ENCODE measurements at places on chromosomes 1 and 21.
A peak's percentile ranks its signal among the peaks of the same experiment; 100 is the strongest.

GRCh38 chr1:33327587-33328325 is 6.9 kb upstream of the A3GALT2 start:
- no peak for DNase-seq

DNA sequence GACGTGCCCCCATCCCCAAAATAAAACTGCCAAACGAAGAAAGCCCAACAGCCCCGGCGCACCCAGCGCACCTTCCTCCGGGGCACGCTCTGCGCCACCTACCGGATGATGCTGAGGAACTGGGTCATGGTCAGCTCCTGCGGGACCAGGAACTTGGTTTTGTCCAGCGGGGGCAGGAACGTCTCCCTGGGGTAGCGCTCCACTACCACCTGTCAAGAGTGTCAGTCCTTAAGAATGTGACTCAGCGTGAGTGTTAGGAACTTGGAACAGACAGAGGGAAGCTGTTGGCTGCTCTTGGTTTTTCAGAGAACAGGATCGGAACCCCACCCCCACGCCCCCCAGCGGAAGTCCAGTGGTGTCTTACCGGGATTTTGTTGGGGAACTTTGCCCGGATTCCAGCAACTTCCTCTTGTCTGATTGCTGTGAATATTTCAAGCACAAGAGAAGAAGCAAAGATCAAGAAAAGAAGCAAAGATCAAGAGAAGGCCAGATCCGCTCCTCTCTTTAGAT is 431 bp downstream of the MAP1LC3C start:
- DNase-seq: peak; percentile 93

GRCh38 chr1:162846256-162847212 is 14.4 kb downstream of the CCDC190 start:
- no peak for DNase-seq

DNA sequence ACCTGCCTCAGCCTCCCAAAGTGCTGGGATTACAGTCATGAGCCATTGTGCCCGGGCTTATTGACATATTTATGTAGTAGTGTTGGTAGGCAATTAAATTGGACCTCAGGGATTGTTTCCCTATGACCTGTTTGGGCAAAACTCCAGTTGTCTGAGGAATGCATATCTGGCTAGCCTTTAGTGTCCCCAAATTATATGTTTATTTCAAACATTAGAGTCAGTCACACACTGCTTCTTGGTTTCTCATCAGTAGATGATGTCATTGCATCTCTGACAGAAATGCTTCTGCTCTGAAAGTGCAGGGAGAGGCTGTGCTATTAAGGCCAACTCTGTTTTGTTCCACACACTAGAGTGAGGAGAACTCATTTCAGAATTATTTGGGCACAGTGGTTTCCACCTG is 12.5 kb downstream of the PIP5K1A start:
- no peak for DNase-seq

- peak; percentile 46 for DNase-seq
These were observed 26.1 kb downstream of the PROK1 start for GRCh38 chr1:110477041-110477440.

GRCh38 chr1:45612941-45613579 is 10.8 kb downstream of the CCDC17 start:
- no peak for DNase-seq

DNA sequence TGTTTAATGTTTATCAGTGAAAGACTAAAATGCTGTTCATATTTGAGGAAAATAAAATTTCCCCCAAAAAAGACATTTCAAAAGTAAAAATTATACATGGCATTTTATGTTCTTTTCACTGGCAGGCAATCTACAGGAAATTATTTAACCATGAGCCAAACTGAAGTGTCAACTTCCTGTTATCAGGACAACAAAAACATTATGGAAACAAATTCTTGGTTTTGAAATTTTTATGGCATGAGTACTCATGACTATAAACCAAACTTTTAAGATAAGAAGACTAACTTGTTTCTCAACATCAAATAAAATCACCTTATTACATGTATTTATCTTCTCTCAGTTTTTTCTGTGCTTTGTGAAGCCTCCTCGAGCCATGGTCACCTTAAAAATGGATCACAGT is 698.6 kb downstream of the LTN1 start:
- no peak for DNase-seq

DNA sequence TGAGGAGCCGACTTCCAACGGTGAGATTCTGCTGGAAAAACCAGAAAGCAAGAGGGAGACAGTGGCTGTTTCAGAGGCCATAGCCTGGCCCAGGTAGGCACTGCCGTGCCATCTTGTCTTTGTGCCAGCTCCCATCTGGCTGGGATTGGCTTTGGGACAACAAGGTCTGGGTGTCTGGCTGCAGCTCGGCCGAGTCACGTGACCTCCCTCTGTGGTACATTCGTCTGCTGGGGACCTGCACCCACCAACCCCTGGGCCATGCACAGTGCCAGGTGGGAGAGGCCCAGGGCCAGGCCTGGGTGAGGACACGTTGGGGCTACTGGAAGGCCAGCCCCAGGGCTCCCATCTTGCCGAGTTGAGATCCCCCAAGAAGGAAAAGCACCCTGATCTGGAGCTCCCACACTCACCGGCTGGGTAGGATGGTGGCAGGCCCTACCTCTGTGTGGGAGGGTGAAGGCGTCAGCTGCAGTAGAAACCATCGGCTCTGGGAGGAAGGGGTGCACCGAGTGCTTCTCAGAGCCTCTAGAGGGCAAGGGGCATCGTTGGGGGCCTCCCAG is 25.3 kb upstream of the TTC34 start:
- no peak for DNase-seq

GRCh38 chr1:170360601-170361000 is 171.4 kb upstream of the GORAB start:
- DNase-seq: no peak

DNA sequence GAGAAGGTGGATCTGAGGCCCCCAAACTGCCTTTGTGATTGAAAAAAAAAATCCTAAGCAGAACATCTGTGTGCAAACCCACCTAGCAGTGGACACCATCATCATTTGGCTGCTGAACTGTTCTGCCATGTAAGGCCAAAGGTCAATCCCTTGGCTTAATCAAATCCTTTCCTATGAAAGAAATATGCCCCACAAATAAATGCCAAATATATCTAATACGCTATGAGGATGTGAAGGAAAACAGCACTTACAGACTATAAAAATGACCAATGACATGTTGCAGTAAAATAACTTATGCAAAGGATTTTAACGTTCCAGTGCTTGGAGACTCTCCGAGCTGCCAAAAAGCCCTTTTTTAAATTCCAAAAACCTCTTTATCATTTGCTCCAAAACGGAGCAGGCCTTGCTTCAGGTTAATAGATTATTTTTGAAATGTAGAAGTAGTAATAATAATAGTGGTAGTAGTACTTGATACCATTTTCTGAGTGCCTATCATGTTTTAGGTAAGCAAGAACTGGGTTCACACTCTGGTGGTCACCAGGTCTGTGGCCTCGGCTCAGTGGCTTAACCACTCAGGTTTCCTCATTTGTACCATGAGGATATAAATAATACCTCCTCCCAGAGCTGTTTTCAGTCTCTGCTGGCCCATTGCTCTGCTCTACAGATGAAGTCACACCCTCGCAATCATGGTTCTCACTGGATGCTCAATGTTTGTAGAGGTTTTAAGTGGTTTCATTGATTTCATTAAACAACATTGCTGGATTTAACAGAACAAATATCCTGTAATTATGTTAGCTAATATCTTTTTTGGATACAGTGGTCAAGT is 47.9 kb upstream of the EDEM3 start:
- no peak for DNase-seq

- no peak for DNase-seq
These were observed 2.1 kb downstream of the SELENBP1 start for GRCh38 chr1:151370211-151370911.

- no peak for DNase-seq
These were observed 78.1 kb upstream of the PTBP2 start for GRCh38 chr1:96643519-96643918.

DNA sequence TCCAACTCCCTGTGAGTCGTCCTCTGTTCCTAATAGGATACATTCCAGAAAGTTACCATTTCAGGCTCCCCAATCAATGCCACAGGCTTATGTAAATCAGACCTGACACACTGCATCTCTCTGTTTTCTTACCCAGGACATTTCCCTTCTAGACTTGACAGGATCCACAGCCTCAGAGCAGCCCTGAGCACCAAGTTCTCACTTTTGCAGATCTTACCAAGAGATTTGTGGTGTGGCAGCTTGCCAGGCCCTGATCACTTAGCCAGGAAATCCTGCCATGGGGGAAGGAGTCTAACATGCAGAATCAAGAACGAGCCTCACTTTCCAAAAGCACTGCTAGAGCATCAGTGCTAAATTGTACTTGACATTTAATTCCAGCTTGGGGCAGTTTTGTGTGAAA is 202.9 kb downstream of the TBX15 start:
- no peak for DNase-seq

DNA sequence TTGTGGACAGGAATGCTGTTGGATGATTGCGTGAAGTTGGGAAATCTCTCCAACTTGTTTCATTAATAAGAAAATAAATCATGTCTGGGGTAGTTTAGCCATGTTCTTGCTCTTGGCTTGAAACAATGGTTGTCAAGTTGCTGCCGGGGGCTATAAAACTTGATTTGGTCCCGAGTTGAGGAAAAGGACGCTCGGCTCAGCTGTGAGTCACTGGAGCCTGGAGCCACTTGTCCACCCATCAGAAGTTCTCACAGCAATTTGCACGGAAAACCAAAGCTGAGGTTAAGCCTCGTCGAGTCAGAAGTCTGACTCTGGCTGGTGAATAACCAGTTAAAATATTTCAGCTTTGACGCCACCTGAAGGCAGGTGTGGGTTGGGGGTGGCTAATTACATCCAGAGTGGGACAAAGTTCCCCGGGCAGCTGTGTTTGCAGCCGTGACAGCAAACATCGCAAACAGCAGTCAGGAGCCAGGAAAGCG is 19.7 kb upstream of the RIPK4 start:
- no peak for DNase-seq

GRCh38 chr1:23757812-23758211 is 14.5 kb downstream of the ELOA start:
- DNase-seq: no peak

DNA sequence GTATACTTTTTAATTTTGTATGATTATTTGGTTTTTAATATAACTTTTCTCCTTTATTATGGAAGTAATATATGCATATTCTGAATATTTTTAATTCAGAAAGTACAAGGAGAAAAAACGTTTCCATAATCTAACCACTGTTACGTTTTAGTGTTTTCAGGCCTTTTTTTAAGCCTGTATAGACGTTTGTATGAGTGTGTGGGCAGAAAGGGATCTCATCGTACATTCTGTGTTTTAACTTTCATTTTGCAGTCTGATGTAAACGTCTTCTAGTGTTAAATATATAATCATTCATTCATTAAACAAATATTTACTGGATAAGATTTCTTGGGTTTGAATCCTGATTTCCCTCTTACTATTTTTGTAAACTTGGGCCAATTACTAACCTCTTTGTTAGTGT is 38.0 kb upstream of the PLEKHO1 start:
- no peak for DNase-seq

- no peak for DNase-seq
These were observed 7.1 kb downstream of the ZNF124 start for GRCh38 chr1:247164694-247165093.

DNA sequence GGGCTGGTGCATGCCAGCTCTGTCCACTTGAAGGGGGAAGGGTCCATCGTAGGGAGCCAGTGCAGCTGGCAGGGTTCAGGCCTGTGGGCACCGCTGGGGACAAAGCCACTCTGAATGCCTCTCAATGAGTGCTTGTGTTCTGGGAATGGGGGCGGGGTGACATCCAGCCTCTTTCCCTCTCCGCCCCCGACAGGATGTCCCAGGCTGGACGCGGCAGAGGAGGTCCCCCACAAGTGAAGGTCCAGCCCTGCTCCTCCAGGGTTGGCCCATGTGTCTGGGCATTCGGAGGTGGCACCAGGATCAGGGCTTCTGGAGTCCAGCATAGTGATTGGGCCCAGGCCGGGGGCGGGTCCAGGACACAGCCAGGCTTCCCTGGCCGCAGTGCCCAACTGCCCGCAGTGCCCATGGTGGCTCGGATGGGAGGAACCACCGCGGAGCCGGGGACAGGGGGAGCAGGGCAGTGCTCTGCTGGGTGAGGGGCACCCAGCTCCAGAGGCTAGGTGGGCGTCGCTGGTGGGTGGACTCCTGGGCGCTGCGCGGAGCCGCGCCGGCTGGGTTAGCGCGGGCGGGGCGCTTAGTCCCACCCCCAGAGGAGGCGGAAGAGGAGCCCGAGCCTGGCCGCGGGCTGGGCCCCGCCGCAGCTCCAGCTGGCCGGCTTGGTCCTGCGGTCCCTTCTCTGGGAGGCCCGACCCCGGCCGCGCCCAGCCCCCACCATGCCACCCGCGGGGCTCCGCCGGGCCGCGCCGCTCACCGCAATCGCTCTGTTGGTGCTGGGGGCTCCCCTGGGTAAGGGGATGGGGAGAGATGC is at the start of gene SHISA4:
SHISA4 (plus strand) TSS at position 617 of the 808 bp plus-strand sequence; CDS start at position 714, 97 bp downstream.
- no peak for DNase-seq

- peak; percentile 49 for DNase-seq
These were observed 28.0 kb upstream of the EVA1B start for GRCh38 chr1:36351227-36351977.

DNA sequence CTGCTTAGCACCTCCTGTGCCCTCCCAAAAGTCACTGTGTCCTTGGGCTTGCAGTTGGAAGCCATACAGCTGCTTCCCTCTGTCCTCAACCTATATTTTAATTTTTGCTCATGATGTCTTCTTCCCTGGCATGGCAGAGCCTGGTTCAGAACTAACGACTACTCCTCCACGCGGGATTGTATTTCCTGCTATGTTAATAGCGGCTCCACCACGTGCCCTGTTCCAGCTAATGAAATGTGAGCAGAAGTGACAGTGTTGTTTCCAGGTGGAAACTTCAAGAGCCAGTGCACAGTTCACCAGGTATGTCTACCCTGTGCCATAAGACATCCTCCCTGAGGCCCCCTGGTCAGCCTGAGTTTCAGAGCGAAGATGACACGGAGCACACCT is 52.1 kb downstream of the DHRS3 start:
- peak; percentile 32 for DNase-seq

GRCh38 chr1:62131093-62131725 is 63.4 kb upstream of the L1TD1 start:
- DNase-seq: peak; percentile 88

- peak; percentile 33 for DNase-seq
These were observed 102.7 kb upstream of the DPH5 start for GRCh38 chr1:101128211-101128727.

DNA sequence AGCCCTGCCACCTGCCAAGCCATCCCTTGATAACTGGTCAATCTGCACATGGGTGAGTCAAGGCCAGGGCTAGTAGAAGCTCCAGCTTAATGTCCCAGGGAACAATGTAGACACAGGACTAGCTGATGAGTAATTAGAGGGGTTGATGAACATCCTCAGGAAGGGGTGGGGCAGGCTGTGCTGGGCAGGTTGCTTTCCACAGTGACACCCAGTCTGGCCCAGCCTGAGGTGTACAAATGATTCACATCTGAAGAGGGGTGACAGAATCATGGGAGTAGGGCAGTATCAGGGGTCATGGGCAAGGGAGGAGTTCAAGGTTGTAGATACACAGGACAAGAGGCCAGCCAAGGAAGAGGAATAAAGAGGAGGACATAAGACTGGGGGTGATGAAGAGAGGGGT is 4.3 kb downstream of the LPAR3 start:
- DNase-seq: no peak

GRCh38 chr1:45621895-45622523 is 1.8 kb downstream of the CCDC17 start:
- DNase-seq: no peak

Data from mesendoderm (in vitro differentiated cells).